Stimulated activated CD8-positive, alpha-beta memory T cell treated with anti-CD3 and anti-CD28 coated beads, Interleukin-15, amount 100 ng/mL, for 4 hours (primary cell): ENCODE measurements at places on chromosomes 7 and 10.

DNA sequence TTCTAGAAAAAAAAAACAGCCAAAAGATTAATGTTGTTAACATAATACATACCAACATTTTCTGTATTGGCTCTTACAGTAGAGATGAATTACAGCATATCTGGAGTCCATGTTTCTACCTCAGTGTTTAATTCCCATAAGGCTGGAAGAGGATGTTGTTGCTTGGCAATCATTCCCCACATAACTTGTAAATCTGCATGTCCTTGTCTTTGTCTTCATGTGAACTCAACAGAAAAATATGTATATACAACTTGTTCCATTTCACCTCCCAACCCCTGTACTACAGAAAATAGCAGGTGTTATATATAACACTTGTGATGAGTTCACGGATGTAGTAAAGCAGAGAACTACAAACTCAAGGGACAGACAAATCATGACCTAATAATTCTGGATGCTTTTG, 160.9 kb upstream of the SEMA3C start:
- no peak for DNase-seq

GRCh38 chr7:47540387-47541350, 41.2 kb downstream of the TNS3 start:
- DNase-seq, result no peak

DNA sequence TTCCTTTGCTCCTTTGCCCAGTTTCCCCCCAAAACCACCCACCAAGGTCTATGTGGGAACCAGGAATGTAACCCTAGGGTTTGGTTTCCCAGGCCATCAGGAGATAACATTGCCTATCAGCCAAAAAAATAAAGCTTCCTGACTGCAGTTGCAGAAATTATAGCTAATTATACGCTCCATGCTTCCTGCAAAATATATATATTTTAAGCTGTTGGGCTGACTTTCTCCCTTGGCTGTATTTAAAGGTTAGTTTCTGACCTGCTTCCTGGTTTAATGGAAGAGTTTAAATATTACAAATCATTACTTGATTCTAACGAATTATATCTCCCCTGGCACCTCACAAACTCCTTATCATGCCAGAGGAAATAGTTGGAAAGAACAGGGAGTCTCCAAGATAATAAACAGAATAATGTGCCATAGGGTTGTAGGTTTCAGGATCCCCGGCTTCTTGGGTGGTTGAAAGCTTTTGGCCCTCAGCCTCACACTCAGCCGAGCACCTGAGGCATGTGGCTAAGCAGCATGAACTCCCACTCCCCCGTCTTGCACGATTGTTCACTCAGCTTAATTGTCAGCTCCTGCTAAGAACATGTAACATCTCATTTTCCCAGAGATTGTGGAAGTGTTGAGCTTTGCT, 79.9 kb downstream of the FZD1 start:
- no peak for DNase-seq

DNA sequence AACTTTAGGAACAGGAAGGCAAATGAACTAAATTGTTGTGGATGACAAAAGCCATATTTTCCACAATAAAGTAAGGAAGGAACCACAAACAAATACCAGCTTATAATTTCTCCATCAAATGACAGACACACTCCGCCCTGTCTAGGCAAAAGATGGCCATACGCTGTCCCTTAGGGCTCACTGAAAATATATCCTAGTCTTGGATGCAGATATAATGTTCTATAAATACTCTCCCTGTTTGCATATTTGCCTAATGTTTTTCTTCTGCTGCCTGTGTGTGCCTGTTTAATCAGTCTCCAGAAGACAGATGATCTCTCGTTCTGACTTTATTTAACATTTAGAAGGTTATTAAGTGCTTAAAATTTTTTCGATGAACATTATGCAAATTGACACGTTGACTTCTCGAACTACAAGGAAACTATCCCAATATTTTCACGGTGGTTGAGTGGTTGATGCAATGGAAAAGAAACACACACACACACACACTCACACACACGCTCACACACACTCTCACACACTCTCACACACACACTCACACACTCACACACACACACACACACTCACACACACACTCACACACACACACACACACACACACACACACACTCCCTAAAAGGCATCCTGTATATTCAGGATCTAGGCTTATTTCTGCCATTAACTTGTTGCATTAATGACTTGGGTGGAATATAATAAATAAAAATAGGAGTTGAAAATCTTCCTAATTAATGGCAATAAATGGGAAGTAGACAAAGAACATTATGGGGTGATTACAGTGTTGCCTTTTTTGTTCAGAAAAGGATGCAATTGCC, 297.1 kb downstream of the PRPF18 start:
- no peak for DNase-seq

- DNase-seq, result no peak
Measured at GRCh38 chr10:129369566-129369965, 97.5 kb upstream of the MGMT start.

- no peak for DNase-seq
Measured at GRCh38 chr7:141045126-141045841, 28.6 kb upstream of the TMEM178B start.

DNA sequence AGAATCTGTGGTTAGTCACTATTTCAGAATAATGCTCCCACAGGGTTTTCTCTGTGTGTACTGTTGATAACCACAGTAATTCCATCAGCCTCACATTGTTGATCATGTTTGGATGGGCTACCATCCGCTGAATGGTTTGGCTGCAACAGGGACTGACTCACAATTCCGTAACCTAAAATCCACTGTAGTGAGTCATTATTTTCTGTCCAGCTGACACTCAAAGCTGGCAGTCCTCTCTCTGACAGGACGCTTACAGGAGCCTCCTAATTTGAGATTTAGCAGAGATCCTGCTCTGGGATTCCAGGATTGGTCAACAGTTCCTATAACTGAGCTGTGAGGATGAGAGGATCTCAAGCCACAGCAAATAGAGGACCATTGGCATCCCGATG, 32.7 kb downstream of the VWA2 start:
- DNase-seq, result no peak

GRCh38 chr10:77773631-77774426, 136.2 kb upstream of the KCNMA1 start:
- no peak for DNase-seq
